Suprapubic skin (tissue), 4 donors: ENCODE measurements at places on chromosomes 7 and 10. TPM values are rescaled to one million over a fixed set of nuclear protein-coding genes. Genes with fewer than 3 reads are reported as not detected.

CCL26 gene
- total RNA-seq: not detected

GRCh38 chr10:70571236-70571635 lies 31.3 kb downstream of the PRF1 start:
- DNase-seq: no peak

DNA sequence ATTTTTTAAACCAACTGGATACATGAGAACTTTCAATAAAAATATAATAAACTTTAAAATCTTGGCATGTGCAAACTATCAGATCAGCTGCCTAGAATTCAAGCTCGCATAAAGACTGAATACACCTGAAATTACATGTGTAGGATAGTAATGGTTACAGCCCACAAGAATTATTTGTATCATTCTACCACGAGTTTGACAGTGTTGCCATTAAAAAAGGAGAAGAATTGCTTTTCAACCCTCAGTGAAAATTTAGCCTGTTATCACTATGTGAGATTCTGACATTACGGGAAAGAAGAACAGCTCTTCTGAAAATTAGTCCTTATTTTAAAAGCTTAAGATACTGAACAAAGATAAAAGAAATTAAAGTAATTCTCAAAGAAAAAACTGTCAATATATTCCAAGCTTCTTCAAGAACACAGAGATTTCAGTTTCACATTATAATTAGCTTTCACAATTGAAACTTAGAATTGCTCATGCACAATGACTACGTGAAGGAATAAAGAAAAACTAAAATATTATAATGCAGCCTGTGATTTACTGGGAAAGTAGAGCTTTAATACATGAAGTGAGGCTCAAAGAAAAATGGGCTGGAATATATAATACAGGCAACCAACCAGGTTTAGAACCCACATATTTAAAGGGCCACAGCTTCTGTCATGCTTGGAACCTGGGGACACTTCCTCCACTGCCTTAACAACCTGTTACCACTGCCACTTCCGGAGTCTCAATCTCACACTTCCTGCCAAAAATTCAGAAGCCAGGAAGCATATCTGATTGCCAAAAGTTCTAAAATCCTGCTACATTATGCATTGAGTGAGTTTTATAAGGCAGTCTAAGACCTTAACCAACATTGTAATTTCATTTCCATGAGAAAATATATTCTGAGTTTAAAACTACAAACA lies 23.2 kb downstream of the TPK1 start:
- no peak for DNase-seq

DNA sequence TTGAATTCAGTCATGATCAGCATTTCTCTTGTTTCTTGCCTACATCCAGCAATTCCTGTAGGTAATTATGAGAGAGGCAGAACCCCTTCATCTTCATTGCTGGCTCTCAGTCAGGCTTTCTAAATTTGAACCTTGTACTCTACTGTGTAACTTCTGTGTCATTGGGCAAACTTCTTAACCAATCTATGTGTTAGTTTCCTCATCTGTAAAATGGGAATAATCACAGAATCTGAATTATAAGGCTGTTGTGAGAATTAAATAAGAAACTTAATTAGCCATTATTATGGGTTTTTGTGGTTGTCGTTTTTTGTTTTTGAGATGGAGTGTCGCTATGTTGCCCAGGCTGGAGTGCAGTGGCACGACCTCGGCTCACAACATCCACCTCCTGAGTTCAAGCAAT lies 11.5 kb upstream of the GALNT11 start:
- DNase-seq: no peak

SRRM3 gene
- 8.5 TPM for total RNA-seq

GRCh38 chr7:149860821-149861727 lies 12.7 kb upstream of the ATP6V0E2 start:
- DNase-seq: peak; percentile 77

GRCh38 chr7:110373416-110373815 lies 717.5 kb upstream of the LRRN3 start:
- no peak for DNase-seq

GRCh38 chr10:80144067-80144695 lies 11.7 kb downstream of the PLAC9 start:
- no peak for DNase-seq

CYP3A4 gene
- total RNA-seq: 6.4 TPM

DNA sequence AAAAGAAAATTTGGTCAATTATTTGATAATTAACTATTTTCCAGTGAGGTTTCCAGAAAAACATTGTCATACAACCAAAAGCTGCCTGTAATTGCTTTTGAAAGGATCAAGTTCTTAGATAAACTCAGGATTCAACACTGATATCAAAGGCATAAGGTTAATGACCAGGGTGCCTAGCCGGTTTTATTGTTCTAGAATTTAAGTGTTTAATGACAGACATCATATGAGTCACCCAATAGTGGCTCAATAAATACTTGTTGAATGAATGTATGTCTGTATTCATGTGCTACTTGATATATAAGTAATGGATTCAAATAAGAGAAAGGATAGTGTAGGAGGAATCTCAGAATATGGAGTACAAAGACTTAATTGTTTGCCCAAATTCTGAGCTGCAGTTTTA lies 196.1 kb upstream of the LRGUK start:
- DNase-seq: no peak

TRPV5 gene
- not detected for total RNA-seq

ATXN7L1 gene
- total RNA-seq: 15.8 TPM

GRCh38 chr10:87842776-87843497 lies 20.4 kb downstream of the KLLN start:
- no peak for DNase-seq

TMEM225B gene
- 1.4 TPM for total RNA-seq

- DNase-seq: no peak
Observed at GRCh38 chr10:116866987-116867595, 17.8 kb downstream of the ENO4 start.

OR2A12 gene
- not detected for total RNA-seq

PDE6C gene
- not detected for total RNA-seq
